DMS 273 treated with DMSO at 0.1 percent for 48 hours (cell line): ENCODE measurements at places on chromosomes 2 and 18.

DNA sequence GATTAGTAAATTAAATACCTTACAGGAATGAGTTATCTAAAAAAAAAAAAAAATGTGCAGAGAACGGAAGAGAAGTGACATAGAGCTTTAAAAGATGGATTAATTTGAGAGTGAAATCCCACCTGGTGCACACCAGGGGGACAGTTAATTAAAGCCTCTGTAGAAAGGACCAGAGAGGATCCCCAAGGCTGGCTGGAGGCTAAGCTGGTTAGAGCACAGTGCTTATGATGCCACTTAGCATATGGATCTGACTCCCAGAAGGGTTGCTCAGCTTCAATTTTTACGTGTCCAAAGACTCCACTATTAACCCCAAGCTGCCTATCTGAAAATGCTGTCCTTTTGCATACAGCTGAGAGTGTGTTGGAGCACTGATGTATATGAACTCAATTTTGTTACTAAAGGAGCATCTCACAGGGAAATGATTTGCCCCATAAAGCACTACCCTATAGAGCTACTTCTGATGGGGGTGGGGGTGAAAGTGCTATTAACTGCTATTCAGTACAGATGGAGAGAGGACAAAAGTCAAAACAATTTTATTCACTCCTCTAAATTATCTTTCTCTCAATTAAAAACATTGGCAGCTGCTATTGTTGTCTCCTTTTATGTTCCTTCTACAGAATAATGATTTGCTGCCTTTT lies 15.2 kb upstream of the SLC8A1 start:
- DNase-seq: no peak

- no peak for DNase-seq
Observed at GRCh38 chr2:209145941-209146681, 277.7 kb upstream of the MAP2 start.

- DNase-seq: no peak
Observed at GRCh38 chr2:232600053-232600773, 33.2 kb upstream of the EFHD1 start.

DNA sequence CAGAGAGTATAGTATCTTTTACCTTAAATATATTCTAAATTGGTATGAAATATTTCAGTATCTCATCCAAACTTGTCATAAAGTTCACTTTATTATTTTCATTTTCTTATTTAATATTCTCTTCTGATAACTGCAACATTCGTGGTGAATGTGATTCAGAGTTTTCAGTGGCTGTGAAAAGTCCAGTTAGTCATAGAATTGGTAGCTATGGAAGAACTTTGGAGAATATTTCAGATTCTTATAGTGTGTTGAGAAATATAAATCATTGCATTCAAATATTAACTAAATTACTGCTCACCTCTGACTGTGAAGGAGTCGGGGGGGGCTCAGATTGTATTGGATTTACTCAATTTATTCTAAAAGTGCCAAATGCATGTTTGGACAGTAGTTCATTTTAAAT lies 178.6 kb upstream of the VWC2L start:
- DNase-seq: no peak

DNA sequence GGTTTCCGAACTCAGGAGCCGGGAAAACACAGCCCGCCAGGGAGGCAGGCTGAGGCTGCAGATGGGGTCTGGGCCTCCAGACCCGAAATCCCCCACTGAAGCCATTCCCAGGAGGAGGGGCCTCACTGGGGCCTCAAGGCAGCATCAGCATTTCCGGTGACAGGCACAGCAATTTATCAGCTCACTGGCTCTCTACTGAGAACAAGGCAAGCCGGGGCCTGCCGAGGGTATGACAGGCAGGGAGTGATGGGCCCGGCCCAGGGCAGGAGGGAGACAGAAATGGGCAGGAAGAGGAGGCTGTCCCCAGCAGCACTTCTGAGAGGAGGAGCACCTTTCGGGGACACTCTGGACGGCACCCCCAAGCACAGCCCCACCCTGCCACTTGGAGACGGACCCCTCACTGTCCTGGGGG lies 12.5 kb downstream of the SDC1 start:
- no peak for DNase-seq

- DNase-seq: no peak
Observed at GRCh38 chr18:45044787-45045186, 364.1 kb downstream of the SETBP1 start.

DNA sequence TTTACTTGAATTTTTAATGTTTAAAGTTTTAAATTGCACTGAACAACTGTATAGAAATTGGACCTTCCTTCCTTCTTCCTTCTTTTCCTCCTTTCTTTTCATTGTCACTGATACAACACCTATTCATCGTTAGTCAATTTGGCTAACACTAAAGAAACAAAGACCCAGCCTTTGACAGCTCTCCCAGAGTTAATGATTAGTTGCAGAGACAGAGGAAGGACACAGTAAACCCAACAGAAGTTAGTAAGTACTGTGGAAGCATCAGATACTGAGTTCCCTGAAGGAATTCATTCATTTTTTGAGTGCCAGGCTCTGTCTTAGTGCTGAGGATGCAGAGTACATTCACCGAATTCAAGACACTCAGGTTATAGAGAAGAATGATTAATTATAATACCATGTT lies 77.9 kb upstream of the RAB27B start:
- no peak for DNase-seq

DNA sequence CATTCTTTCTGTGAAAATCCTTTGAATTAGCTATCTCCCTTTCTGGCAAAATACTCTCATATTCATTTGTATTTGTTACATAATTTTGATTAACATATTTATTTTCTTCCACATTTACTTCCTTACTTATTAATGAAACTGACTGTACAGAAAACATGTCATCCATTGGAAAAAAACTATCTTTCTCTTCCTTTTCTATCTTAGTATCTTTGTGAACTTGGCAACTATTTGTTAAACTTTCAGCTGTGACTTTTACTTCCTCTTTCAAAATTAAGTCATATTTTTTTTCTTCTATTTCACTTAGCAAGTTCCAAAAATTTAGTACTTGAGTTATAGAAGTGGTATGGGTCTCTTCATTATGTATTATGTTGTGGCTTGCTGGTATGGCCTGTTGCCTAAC lies 2.6 kb downstream of the RAD51AP2 start:
- DNase-seq: no peak

GRCh38 chr2:36717603-36718266 lies 21.2 kb downstream of the VIT start:
- DNase-seq: no peak

- no peak for DNase-seq
Observed at GRCh38 chr2:49943944-49944778, 789.8 kb upstream of the FSHR start.

- no peak for DNase-seq
Observed at GRCh38 chr2:100761365-100761764, 58.6 kb upstream of the NPAS2 start.

GRCh38 chr2:112096098-112096497 lies 41.0 kb downstream of the TMEM87B start:
- DNase-seq: no peak

- DNase-seq: no peak
Observed at GRCh38 chr2:129760669-129761068, 218.8 kb upstream of the RAB6C start.

GRCh38 chr2:121866789-121867188 lies 111.3 kb downstream of the TSN start:
- no peak for DNase-seq

GRCh38 chr2:31168291-31168690 lies 30.1 kb upstream of the GALNT14 start:
- DNase-seq: no peak

GRCh38 chr2:9302755-9303154 lies 96.1 kb downstream of the ASAP2 start:
- DNase-seq: no peak

- no peak for DNase-seq
Observed at GRCh38 chr18:40878371-40878770, 1076.7 kb upstream of the PIK3C3 start.

DNA sequence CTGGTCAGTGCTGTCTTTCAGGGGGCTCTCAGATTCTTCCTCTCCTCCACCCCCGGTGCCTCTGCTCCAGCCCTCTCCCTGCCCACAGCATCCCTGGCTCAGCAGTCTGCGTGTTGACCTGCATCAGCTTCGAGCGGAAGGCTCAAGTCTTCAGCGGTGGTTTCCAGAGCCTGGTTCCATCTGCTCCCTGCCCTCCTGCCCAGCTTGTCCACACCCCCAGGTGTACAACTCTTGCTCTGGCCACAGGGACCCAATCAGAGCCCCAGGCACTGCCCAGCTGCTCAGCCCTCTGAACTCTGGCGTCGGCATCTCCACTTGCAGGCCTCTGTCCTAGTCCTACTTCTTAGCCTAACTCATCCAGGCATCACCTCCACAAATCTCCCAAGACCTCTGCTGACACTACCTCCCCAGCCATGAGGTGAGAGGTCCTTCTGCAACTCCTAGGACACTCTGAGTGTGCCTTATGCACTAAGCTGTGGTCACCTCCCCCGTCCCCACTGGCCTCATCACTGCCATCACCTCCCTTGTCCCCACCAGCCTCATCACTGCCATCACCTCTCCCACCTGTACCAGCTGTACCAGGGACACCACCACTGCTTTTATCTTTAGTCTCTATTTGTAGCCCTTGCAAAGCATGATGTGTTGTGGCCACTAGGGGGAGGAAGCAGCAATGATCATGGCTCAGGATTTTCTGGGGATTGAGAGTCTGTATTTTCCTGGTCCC lies 60.9 kb downstream of the EDAR start:
- no peak for DNase-seq

GRCh38 chr2:232026910-232027309 lies 65.4 kb downstream of the DIS3L2 start:
- no peak for DNase-seq

GRCh38 chr2:152718909-152719645 lies 657 bp downstream of the ARL6IP6 start:
- peak; percentile 68 for DNase-seq

DNA sequence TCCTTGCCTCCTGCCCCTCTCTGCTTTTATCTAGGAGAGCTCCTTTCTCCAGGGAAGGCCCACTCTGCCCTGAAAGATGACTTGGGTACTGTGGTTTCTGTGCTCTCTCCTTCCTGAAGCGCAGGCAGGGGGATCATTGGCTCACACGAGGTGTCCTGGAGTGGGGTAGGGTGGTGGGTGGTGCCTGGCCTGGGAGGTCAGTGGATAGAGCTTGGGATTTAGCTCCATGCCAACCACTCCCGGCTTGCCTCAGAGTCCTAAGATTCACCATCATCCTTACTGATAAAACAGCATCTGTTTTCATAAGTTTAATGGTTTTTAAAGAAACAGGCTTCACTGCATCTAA lies 63.1 kb downstream of the CIB4 start:
- no peak for DNase-seq

DNA sequence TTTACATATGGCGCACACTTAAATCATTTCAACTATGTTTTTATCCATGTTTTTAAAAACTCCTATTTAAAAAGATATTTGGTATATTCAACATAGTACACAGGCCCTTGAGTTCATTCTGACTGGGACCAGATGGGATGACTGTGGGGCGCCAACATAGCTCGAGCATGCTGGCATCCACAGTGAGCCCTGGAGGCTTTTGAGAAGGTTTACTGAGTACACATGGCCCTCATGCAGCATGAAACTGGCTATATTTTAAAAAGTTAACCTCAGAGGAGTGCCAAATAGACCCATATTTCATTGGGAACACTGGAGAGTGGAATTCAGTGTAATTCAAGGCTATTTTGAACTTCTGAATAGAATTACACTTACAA lies 83.6 kb downstream of the CCDC85A start:
- no peak for DNase-seq

DNA sequence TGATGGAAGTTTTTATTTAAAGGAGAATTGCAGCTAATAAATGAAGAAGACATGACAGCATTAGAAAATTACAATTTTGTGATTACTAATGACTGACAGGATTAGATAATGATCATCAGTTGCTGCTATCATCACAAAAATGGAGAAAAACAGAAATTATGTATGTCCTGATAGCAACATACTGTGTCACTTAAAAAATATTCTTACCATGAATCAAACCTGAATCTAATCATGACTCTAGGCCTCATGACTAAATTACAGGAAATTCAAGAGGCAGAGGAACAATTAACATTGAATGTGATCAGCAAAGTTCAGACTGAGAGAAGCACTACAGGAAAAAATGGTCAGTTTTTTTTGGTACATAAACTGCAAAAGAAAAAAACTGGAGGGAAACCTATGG lies 147.8 kb downstream of the PMAIP1 start:
- DNase-seq: no peak

DNA sequence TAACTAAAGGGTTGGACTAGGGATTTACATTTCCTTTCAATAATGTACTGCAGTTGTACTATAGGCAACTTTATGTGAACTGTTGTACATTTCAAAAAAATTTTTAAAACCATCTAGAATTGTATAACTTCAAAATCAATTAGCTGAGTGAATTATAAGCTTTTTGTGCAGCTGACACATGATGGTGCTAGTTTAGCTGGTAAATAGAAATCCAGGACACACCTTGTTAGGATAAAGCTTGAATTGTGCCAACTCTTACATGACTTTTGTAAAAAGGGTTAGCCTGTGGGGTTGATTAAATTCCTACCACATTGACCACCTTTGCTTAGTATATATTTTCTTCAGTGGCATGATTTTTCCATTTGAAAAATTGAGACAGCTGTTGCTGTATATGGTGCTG lies 104.4 kb downstream of the CPS1 start:
- no peak for DNase-seq

DNA sequence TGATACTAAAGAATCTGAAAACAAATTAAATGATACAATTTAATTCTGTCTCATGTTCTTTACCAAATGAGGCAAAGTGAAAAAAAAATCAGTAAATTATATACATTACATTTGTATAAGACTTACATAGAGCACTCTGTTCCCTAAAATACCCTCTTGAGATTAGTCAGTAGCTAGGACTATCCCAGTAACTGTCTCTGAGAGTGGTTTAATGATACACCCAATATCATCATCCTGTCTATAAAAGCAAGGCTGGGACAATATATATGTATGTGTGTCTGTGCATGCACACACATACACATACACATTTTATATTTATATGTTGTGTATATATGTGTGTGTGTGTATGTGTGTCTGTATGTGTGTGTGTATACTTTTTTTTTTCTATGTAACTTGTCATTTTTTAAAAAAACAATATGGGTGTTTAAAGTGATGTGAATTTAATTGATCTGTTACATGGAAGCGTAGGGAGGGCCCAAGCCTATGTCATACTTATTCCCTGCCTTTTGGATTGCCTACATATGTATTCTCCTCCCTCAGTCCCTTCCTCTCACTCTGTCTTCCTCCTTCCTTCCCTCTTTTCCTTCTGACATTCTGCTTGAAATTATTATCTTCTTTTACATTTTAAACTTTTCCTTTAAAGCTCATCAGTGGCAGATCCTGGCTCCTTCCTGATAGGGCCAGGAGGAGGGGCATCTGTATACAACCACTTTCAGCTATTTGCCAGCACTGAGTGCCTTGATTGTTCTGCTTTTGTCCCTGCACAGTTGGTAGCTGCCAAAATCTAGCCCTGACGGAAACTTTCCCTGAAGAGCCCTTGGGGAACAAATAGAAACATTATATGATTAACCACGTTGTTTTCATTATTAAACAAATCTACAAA lies 6.8 kb downstream of the ASXL3 start:
- DNase-seq: no peak

DNA sequence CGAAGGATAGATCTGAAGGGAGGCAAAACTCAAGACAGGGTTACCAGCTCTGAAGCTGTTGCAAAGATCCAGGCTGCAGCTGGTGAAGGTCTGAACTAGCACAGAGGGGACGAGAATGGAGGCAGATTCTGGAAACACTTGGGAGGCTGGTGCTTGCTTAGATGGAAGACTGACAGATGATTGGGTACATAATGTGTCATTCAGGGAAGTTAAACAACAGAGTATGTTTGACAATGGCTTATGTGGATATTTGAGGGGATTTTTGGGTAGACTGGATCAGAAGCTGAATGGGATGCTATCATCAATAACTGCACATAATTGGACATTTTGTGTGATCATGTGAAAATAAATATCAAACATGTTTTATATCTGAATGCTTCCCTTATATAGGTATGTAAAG lies 2.3 kb upstream of the ZNF396 start:
- DNase-seq: no peak
